NAMALWA (cell line): ENCODE measurements at places on chromosomes 12 and 14.

- DNase-seq = no peak
These were observed 340.6 kb downstream of the BTG1 start for GRCh38 chr12:91805031-91805430.

DNA sequence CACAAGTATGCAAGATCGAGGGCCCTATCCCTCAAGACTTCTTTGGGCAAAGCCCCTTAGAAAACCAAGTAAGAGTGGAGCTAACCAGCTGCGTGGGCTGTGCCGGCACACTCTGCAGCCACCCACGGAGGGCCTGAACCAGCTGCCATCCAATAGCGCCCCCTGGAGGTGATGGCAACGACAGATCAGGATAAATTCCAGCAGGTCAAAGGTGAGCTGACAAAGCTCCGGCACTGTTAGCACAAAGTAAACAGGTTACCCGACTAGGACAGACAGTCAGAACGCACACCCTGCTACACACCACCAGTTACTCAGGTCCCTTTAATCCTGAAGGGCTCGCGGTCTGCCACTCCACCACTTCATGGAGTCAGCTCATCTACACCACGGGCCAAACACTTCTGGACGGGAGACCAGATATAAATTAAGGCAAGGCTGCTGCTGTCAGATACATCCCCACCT lies 4.9 kb downstream of the ZBTB39 start:
- DNase-seq = peak; percentile 74

- DNase-seq = no peak
These were observed 63.4 kb upstream of the CSRP2 start for GRCh38 chr12:76942267-76942666.

DNA sequence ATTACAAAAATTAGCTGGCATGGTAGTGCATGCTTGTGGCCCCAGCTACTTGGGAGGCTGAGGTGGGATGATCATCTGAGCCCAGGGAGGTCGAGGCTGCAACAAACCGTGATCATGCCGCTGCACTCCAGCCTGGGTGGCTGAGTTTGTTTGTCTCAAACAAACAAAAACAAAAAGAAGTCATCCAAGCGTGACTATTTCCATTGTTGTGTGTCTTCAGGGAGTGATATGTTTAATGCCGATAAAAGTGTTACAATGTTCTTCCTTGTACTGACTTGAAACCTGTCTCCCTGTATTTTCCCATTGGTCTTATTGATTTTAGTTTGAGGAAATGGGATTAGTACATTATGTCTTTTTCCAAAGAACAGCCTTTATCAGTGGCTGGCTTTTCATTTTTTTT lies 75.6 kb upstream of the USP44 start:
- no peak for DNase-seq

DNA sequence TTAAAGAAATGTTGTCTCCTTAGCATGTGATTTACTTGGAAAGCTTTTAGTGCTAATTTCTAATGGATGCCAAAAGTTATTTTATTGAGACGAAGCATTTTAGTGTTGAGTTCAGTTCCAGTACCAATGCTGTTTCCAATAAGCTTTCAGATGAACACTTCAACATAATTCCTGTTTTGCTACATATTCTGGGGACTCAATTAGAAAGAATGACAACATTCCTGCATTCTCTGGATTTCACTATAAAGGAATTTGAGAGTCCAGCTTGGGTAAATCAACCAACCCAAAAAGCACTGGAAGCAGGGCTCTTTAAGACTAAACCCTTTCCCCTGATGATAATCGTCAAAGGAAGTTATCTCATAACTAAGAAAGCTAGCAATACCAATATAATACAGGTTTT lies 353.0 kb upstream of the TMTC1 start:
- DNase-seq = no peak

DNA sequence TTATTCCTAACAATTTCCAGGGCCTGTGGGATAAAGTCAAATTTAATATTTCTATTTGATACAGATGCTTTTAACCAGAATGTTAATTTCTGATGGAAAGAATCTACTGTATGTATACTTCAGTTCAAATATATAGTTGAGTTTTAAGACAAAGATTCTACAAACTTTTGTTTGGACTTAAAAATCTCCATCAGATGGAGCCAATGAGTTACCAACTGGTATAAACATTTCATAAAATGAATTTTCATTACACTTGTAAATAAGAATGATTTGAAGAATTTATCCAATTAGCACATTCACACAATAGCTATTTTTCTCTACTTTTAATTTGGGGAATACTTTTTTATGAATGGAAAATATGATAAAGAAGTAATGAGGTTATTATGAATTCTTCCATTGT lies 425.2 kb upstream of the MIS18BP1 start:
- no peak for DNase-seq

GRCh38 chr14:101315802-101316296 lies 245.4 kb upstream of the DIO3 start:
- DNase-seq = no peak

- DNase-seq = no peak
These were observed 101.4 kb downstream of the GPR65 start for GRCh38 chr14:88106377-88106776.

DNA sequence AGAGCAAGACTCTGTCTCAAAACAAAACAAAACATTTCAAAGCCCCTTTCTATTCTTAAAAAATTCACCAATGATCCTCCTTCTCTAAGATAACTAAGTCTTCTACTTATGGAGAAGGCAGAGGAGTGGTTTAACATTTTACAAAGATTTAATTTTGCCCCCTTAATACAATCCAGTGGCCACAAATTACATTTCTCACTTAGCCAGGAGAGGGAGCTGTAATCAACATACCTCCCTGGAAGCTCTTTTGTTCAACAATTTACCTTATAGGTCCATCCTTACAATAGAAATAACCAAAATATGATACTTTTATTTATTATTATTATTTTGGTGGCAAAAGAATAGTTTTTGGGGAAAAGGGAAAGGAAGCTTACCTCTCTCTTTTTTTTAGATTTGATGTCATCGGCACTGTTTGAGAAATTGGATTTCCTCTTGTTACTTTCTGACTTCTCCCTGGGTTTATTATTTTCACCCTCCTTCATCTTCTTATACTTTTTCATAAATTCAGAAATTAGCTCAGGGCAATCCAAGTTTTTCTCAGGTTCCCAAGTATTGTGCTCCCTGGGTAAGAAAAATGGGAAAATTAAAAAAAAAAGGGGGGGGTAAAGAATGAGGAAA lies 28.1 kb downstream of the CBX5 start:
- peak; percentile 76 for DNase-seq

DNA sequence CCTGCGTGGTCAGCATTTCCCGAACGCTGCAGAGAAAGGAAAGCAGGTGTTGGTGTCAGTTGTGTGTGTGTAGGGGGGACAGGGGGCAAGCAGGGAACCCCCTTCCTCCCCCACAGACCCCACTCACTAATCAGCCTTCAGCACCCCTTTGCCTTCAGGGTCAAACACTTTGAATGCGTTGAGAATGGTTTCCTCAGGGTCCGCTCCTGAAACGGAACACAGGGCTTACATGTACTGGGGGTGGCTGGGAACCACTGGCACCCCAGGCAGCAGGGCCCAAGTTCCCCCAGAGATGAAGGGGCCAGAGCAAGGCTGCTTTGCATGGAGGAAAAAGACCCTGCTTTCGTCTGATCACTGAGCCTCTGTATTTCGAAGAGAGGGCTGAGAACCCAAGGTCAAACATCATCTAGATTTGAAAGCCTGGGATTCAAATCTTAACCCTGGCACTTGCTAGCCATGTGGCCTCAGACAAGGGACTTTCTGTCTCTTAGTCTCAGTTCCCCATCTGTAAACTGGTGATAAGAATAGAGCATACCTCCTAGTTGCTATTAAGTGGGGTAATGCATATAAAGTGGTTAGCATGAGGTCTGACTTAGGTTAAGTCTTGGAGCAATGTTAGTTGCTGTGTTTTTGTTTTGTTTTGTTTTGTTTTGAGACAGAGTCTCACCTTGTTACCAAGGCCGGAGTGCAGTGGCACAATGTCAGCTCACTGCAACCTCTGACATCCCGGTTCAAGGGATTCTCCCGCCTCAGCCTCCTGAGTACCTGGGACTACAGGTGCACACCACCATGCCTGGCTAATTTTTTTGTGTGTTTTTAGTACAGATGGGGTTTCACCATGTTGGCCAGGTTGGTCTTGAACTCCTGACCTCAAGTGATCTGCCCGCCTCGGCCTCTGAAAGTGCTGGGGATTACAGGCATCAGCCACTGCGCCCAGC lies 7.0 kb downstream of the MYL2 start:
- peak; percentile 77 for DNase-seq

GRCh38 chr14:89025561-89026236 lies 201.2 kb downstream of the TTC8 start:
- no peak for DNase-seq

DNA sequence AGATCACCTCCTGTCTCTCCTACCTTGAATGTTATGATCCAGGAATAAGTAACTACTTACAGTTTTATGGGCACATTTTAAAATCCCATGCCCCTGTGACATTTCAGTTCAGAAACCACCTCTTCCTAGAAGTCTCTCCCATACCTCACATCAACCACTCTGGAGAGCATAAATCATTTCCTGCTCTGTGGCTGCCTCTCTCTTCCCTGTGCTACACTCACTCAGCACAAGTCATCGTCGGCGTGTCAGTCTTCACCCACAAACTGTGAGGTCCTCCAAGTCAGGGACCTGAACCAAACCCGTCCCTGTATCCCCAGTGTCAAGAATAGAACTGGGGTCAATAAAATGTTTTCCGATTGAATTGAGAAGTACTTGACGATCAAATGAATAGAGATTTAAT lies 863.3 kb downstream of the BCL11B start:
- DNase-seq = no peak

- no peak for DNase-seq
These were observed 133.0 kb upstream of the RASSF8 start for GRCh38 chr12:25825446-25825845.

GRCh38 chr12:3020399-3020798 lies 56.8 kb upstream of the TSPAN9 start:
- no peak for DNase-seq

DNA sequence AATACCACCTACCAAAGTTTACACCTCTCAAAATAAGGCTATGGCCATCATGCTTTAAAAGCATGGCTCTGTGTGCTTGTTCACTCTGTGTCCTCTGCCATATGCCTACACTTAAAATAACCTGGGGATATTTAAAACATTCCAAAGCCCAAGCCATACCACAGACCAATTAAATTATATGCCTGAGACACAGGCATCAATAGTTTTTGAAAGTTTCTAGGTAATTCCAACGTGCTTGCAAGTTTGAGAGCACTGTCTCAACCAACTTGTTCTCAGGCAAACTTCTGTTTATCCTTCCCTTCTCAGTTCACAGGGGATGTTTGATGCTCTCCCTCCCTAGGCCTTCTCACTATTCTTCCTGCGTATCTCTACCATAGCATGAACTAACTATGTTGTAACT lies 3.4 kb upstream of the FRMD6 start:
- no peak for DNase-seq

DNA sequence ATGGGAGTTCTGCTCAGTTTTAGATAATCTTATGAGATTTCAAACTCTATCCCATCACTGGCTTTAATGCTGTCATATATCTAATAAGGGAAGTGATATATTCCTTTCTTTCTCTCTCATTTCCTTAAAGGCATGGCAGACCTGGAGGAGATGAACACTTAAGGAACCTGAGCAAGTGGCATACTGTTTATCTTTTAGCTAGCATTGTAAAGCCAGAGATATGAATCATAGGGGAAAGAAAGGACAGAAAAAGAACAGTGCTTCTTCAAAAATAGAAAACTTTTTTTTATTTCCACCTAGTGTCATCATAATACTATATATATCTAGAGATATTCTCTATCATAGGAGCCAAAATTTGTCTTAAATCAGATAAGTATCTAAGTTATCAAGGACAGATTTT lies 68.3 kb upstream of the PSMA6 start:
- no peak for DNase-seq

DNA sequence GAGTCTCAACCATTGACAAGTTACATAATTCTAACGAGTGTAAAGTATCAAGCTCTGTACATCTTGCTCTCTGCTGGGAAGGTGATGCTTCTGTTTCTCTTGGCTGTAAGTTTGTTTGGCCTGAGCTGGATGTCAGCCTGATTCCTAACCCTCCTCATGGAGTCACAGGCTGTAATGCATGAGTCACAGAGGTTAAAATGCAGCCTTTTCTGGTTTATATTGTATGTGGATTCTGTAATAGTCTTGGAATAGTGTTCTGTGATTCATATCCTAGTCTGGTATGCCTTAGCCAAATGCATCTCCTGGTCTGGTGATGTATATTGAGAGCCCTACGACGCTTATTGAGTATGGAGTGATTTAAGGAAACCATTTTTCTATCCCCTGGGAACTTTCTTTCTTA lies 104.5 kb upstream of the FRMD6 start:
- no peak for DNase-seq

DNA sequence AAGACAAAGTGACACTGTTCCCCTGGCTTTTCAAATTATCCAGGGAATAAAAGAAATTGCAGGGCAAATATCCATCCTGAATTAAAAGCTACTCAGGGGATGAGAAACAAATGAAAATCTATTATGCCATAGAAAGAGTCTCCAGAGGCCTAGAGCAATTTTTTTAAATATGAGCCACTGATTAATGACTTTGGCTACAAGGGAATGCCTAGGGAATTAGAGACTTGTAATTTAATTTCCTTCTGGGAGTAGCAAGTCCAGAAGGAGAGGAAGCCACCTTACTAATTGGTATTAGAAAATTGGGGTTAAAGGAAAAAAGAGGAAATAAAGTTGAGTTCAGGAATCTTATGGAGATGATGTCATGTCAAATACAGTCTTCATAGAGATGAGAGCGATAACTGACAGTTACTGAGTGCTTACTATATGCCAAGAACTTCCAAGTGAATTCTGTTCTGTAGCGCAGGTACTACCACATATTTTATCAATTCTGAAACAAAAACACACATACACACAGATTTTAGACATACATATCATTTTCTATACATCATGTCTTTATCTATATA lies 304.4 kb downstream of the DUSP6 start:
- no peak for DNase-seq

- DNase-seq = no peak
These were observed 4.1 kb downstream of the OTX2 start for GRCh38 chr14:56805992-56806727.

DNA sequence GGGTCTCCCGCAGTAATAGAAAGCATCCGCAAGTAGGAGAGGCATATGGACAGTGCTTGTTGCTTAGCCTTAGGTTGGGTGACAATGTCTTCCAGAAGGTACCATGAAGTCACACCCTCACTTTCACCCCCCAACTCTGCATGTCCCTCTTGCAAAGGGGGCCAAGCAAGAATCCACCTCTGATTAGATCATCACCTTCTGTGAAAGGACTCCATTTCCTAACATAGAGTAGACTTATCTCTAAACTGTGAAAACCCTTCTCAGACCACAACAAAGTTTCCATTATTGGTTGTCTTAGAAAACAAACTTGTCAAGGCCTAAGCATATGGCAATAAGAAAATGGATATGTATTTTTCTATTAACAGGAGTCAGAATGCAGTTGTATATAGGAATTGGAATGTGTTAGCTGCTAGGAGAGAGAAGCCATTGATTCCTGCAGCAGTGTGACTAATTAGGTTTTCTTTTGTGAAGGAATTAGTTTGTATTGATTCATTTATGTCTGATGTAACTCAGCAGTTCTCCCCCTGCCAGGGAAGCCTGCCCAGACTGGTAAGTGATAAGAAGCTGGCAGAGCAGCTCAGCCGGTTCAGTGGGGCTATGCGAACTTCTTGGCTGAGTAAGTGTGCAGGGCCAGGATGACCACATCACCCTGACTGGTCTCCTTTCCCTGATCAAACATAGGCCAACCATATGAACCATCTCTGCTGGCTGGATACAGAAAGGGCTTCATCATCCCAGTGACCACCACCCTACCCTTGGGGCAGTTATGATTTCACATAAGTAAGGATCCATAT lies 107.3 kb upstream of the CCDC196 start:
- DNase-seq = no peak

GRCh38 chr12:124399622-124400021 lies 104.7 kb downstream of the RFLNA start:
- DNase-seq = peak; percentile 58

- DNase-seq = no peak
These were observed 80.7 kb downstream of the RAD51B start for GRCh38 chr14:67900231-67900630.
